ENCODE measurements at places on chromosomes 12 and 14.

- no peak for DNase-seq
Observed at GRCh38 chr12:109157986-109158385, 41.6 kb downstream of the ACACB start.

- DNase-seq, result no peak
Observed at GRCh38 chr12:96218989-96219678, 25.0 kb downstream of the ELK3 start.

DNA sequence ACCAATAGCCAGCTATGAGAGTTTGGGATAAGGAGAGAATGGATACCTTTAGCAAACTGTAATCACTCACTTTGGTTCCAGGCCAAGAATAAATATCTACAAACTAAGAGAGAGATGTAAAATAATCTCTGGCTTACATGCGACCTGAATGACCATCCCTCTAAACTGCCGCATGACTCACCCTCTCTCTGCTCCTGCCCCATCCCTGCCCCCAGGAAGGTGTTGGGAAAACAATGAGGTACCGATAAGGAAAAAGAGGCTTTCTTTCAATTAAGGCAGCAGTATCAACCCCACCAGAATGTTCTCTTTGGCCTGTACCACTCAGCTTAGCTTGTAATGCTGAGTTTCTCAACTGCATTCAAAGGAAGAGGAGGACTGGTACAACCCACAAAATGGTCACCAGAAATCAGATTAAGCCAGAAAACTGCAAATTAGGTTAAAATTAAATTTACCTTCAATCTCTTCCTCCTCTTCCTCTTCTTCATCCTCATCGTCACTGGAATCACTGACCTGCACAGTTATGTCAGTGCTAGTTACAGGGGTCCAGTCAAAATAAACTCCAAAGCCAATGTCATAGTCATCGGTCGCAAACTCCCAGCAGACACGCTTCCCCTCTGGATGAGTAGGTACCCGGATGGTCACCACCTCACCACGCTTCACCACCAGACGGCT, 22.0 kb downstream of the GSTZ1 start:
- no peak for DNase-seq

DNA sequence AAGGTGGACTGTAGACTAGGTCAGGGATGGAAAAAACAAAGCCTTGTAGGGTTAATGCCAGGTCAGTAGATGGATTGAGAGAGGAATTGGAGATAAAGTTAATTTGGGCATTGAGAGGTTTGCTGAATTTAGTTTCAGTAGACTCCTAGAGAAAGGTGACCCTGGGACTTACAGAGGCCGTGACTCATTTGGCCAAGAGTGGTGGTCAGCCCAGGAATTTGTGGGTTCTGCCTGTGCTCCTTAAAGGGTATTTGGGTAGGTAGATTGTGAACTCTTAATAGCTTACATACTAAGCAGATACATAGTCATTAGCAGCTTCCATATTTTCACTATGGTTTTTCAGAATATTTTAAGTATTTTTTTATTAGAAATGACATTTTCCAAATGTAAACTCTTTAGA, 21.8 kb downstream of the PLEKHA5 start:
- DNase-seq, result no peak

- no peak for DNase-seq
Observed at GRCh38 chr14:104323551-104324175, 185.3 kb downstream of the KIF26A start.

GRCh38 chr12:102955926-102956737, 1.3 kb upstream of the ASCL1 start:
- no peak for DNase-seq

DNA sequence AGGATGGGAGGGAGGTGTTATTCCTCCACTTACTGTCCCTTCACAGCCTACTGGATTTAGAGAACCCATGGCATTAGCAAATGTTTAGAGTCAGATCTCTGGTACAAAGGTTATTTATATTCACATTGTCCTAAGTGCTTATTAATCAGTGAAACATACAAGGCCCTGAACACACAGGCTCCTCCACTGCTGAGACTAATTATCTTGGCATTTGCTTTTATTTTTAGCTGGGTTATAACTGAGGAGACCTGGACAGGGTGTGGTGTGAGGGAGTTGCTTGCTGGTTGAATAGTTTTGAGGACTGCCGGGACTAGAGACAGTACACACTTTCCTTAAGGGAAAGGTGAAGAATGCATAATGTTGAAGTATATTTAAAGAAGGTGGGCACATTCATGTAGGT, 77.5 kb downstream of the FIGNL2 start:
- DNase-seq, result no peak

- peak; percentile 67 for DNase-seq
Observed at GRCh38 chr14:51776102-51776894, 84.1 kb upstream of the GNG2 start.

DNA sequence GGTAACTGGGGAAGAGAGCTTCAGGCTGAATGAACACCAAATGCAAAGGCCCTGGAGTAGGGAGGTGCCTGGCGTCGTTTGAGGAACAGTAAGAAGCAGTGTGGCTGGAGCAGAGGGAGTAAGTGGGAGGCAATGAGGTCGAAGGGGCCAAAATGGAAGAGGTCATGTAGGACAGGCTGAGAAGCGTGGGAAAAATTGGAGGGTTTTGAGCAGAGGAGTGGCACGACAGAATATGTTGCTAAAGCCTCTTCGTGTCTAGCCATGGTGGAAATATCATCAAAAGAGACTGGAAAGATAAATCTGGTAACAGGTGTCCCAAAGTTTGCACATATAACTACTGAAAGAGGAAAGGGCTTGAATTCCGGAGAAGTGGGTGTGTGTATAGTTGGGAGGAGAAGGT, 1.9 kb downstream of the TRIM9 start:
- no peak for DNase-seq

DNA sequence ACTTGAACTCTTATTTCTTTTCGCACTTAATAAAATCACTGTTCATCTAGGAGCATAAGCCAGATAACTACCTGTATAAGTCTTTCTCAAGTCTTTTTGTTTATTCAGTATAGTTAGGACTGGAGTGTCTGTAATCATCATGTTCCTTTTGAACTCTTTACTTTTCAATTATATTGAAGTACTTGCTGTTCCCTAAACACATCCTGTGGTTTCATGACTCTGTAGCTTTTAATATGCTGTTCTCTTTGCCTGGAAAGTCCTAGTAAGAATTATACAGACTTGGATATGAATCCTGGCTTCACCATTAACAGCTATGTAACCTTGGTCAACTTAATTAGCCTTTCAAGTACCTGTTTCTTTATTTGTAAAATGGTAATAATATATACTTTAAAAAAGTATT, 88.2 kb downstream of the CCDC91 start:
- DNase-seq, result no peak

- DNase-seq, result no peak
Observed at GRCh38 chr12:105336411-105336810, 5.9 kb downstream of the C12orf75 start.

DNA sequence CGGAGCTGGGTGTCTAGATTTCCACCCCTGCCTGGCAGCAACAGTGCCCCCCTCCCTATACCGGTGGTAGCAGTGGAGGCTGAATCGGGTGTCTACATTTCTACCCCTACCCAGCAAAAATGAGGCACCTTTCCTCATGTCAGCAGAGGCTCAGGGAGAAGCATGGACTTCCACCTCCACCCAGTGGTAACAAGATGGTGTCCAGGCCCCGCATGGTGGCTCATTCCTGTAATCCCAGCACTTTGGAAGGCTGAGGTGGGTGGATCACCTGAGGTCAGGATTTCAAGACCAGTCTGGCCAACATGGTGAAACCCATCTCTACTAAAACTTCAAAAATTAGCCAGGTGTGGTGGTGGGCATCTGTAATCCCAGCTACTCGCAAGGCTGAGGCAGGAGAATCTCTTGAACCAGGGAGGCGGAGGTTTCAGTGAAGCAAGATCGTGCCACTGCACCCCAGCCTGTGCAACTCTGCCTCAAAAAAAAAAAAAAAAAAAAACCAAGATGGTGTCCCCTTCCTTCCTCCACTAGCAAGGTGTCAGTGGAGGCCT, 35.5 kb upstream of the OR5AU1 start:
- no peak for DNase-seq

- peak; percentile 51 for DNase-seq
Observed at GRCh38 chr14:55071870-55072640, 20.6 kb downstream of the MAPK1IP1L start.

GRCh38 chr12:130084359-130084758, 77.9 kb upstream of the FZD10 start:
- no peak for DNase-seq

DNA sequence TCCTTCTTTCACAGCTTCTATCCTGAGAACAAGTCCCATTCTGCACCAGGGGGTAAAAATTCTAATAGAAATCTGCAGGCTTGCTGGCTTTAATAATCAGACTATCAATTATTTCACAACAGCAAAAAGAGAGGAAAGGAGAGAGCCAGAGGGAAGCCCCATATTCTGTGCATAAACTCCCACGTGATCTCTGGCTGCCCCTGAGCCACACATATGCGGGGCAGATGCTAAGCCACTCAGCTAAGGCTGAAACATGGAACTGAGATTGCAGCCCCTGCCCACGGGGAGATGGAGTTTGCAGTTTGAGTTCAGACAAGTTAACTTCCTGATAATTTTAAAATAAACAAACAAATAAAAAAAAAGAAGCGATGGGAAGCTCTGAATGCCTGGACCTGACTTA, 254.4 kb upstream of the CCDC196 start:
- peak; percentile 26 for DNase-seq

- no peak for DNase-seq
Observed at GRCh38 chr12:27998658-27999057, 26.1 kb upstream of the PTHLH start.

DNA sequence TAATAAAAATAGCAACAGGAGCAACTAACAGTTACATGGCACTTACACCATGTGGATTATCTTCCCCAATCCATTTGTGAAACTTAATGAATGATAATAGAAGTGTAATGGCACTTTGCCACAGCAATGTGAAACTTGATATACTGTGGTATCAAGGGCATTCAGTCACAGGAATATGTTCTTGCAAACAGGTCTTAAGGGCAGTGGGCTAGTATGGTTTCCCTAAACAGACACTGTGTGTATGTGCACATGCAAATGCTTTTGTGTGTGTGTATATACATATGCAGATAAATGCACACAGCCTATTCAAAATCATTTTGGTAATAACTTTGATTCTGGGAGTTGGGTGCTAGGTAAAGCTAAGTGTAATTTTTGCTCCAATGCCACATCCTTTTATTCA, 26.2 kb upstream of the ARHGAP5 start:
- DNase-seq, result no peak

Data from muscle of back (tissue), 13 donors.